ENCODE measurements at places on chromosomes 13 and 19. TPM values are rescaled to one million over a fixed set of nuclear protein-coding genes. Genes with fewer than 3 reads are reported as not detected.

DNA sequence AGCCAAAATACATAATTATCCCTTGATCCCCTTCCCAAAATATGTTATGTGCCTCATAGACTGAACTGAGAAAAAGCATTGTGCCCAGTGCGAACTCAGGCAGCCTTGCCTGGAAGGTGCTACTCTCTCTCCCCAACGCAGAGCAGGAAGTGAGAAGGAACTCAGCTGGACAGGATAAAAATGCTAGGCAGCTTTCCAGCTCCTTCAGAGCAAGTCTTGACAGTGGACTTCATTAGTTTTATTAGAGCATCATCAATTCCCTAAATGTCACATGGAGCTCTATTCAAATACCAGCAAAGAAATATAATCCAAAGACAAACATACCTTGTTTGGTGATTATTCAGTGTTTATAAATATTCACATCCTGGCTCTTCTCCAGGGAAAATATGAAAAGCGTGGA is 202.4 kb downstream of the RFC3 start:
- no peak for DNase-seq

The LHB gene
- polyA plus RNA-seq: 0.38 TPM

DNA sequence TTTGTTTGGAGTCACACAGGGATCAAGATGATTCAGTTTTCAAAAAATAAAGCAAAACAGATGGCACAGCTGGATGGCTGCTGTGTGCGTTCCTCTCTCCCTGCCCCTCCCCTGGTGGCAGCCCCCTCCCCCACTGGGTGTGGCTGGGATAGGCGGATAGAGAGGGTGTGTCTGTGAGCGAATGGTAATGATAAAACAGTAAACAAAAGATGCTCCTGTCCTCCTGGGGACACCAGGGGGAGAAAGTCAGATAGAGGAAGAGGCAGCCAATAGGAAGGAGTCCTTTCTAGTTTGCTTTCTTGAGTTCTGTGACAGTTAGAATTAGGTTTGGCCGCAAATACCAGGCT is 6.5 kb downstream of the TMEM255B start:
- no peak for DNase-seq

- DNase-seq: peak; percentile 80
These were observed 924 bp downstream of the TRAPPC5 start for GRCh38 chr19:7681340-7682174.

- no peak for DNase-seq
These were observed 13.6 kb downstream of the TPT1 start for GRCh38 chr13:45327253-45327955.

- no peak for DNase-seq
These were observed 732 bp upstream of the MAP1S start for GRCh38 chr19:17718550-17718946.

The KLF16 gene
- polyA plus RNA-seq: 4.5 TPM

The LGALS16 gene
- not detected for polyA plus RNA-seq

- DNase-seq: no peak
These were observed 660.4 kb upstream of the KLF12 start for GRCh38 chr13:74794582-74794981.

The ZIK1 gene
- 24.8 TPM for polyA plus RNA-seq

DNA sequence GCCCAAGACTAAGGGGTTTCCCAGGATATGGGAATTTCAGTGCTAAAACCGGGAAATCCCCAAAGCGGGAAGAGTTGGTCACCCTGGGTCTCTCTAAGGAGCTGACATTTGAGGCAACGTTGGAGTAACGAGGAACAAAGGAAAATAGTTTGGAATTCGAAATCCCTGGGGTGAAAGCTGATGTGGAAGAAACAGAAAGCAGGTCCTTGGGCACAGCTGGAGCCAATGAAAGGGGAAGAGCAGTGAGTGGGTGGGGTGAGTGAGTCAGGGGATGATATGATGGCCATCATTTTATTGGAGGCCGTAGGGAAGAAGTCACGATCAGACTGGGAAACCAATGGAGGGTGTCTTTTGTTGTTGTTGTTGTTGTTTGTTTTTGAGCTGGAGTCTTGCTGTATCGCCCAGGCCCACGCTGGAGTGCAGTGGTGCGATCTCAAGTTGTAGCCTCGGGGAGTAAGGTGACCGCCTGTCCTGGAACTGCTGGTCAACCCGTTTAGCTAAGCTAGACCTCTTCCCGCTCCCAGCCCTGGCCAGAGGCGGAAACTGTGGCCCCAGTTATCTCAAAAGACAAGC is 3.4 kb upstream of the RFX2 start:
- no peak for DNase-seq

DNA sequence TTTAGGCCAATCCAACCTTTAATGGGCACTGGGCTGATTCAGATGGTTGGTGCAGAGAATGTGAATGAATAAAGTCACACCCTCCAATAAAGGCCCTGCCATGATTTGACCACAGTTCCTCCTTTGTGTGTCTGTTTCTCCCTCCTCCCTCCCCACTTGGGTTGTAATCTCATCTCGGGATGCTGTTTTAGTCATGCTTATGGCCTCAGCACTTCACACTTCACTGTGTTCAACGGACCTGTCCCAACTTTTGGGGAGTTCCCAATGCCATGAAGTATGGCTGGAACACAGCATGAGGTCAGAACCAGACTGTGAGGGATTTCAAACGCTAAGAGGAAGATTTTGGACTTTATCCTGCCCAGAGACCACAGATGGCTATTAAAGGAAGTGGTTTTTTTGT is 5.6 kb upstream of the RAB8A start:
- no peak for DNase-seq

The CPB2 gene
- 0.27 TPM for polyA plus RNA-seq

DNA sequence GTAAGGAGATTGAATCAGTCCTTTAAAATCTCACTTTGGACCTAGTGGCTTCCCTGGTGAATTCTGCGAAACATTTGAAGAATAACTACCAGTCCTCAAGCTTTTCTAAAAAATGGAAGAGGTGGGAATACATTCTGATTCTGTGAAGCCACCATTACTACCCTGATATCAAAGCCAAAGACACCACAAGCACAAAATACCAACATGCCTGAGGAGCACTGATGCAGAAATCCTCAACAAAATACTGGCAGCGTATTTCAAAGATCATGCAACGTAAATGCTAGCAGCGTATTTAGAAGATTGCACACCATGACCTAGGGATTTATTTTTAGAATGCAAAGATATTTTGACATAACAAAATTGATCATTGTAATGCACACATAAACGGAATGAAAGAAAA is 14.4 kb downstream of the ATP4B start:
- no peak for DNase-seq

The TPRX2 gene
- polyA plus RNA-seq: not detected

DNA sequence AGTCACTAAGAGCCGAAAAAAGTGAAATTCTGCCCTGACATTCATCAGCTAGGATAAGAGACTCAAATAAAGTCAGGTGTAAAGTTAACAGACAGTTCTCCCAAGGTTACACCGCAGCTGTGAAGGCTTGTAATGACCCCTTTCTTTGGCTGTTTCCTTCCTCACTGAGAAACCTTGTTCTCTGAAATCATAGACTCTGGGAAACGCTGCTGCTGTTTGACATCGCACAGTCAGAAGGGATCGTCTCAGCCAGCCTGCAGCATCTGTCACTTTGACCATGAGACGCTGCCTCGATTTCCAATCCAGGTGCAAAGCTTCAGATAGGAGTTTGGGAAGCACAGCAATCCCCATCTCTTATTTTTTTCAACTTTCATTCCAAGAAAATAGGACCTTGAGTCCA is 678 bp downstream of the BCAT2 start:
- no peak for DNase-seq

GRCh38 chr19:5624018-5624663 is 1.3 kb downstream of the SAFB start:
- DNase-seq: no peak

DNA sequence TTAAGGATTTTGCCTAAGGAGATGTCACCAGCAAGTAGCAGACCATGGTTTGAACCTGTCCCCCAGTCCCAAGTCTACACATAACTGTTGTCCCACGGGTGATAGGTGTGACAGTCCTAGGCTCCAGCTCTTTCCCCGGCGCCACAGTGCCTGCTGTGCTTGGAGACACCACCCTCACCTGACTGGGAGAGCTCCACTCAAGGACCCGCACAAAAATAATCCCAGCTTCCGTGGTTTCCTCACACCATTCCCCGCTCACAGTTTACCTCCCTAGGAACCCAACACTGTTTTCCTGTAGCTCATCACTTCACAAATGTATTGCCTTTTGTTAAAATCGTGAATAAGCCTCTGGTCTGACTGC is 19.8 kb upstream of the RASA3 start:
- DNase-seq: no peak
